ENCODE measurements at places on chromosomes 5 and 9. TPM values are rescaled to one million over a fixed set of nuclear protein-coding genes. Genes with fewer than 3 reads are reported as not detected.

GRCh38 chr9:121445986-121446385 lies 53.7 kb downstream of the GGTA1 start:
- no peak for DNase-seq

- no peak for DNase-seq
These were observed 5.5 kb downstream of the PAX5 start for GRCh38 chr9:37028420-37029031.

The CDX1 gene
- 0.31 TPM for polyA plus RNA-seq

DNA sequence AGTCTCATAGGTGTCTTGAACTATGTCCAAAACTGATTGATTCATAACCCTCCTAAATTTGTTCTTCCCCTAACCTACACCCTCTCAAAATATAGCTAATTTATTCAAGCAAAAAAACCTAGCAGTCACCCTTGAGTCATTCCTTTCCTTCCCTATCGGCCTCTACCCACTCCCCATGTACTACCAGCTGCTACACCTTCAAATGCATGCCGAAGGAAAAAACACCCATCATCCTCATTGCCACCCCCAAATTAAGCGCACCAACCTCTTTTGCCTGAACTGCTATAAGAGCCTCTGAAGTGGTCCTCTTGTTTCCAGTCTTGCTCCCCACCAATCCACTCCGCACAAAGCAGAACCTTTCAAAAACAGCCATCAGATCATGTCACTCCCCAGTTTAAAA lies 12.6 kb downstream of the LIFR start:
- no peak for DNase-seq

GRCh38 chr9:31839273-31839672 lies 545.2 kb upstream of the ACO1 start:
- peak; percentile 38 for DNase-seq

The FOXD4 gene
- polyA plus RNA-seq = 0.50 TPM

The N4BP3 gene
- polyA plus RNA-seq = 3.8 TPM
